Tongue (tissue), 3 donors: ENCODE measurements at places on chromosomes 4 and X. TPM values are rescaled to one million over a fixed set of nuclear protein-coding genes. Genes with fewer than 3 reads are reported as not detected.

GRCh38 chr4:8701126-8702019 is 108.8 kb downstream of the CPZ start:
- DNase-seq = no peak

DNA sequence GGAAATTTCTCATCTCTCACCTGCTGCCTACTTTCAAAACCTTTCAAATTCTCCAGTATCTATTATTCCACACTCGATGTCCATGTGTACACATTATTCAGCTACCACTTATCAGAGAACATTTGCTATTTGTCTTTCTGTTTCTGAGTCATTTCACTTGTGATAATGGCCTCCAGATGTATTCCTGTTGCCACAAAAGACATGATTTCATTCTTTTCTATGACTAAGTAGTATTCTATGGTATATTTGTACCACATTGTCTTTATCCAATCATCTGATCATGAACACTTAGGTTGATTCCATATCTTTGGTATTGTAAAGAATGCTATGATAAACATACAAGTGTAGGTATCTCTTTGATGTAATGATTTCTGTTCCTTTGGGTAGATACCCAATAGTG is 310.1 kb upstream of the SPOCK3 start:
- no peak for DNase-seq

The GLOD5 gene
- total RNA-seq = not detected

The KLHL4 gene
- 3.9 TPM for total RNA-seq

The GAGE10 gene
- not detected for total RNA-seq

DNA sequence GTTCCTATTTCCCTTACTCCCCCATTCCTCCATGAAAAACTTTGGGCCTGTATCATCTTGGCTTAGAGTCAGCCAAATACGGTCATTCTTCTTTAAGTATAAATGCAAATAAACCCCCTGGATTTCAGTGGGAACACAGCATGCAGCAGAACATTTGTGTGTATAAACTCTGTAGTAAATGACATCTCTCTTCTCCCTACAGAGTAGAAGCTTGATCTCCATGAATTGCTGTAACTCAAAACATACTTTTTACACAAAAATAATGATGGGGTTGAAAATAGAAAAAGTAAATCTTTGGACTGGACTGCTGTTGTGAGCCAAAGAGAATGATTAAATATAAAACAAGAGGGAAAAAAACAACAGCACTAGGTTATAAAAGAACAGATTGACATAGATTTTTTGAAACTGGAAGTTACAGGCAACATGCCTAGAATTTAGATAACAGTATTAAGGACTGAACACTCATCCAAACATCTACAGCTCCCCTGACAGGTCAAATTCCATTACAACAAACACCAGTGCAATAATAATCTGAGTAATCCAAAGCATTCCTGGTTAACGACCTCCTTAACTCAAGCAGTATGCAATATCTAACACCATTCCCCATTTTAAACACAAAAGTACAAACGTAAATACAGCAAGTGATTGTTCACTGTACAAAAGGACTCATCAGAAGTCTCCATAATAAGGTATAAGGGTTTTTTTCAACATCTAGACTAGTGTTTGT is 30.7 kb downstream of the TSPAN5 start:
- DNase-seq = peak; percentile 59

GRCh38 chr4:59060895-59061294 is 1950.7 kb upstream of the IGFBP7 start:
- DNase-seq = no peak

DNA sequence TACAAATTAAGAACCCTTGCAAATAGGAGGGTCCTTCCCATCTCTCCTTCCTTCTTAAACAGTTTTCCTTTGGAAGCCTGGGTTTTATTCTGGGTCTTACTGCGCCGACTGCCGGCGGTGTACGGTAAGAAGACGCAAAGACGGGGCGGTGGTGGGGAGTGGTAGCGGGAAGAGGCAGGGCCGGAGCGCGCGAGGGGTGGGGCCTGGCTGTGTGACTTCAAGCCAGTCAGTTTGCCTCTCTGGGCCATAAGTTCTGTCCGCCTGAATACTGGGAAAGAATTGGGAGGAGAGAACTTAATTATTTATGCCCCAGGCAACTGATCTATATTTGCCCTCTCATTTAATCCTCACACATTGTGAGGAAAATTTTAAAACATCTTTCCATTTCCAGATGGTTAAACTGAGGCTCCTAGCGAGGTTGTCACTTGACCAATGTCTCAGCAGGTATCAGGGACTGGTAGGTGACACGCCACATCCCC is 726 bp upstream of the KANTR start:
- peak; percentile 83 for DNase-seq

The XKRX gene
- total RNA-seq = 1.0 TPM

DNA sequence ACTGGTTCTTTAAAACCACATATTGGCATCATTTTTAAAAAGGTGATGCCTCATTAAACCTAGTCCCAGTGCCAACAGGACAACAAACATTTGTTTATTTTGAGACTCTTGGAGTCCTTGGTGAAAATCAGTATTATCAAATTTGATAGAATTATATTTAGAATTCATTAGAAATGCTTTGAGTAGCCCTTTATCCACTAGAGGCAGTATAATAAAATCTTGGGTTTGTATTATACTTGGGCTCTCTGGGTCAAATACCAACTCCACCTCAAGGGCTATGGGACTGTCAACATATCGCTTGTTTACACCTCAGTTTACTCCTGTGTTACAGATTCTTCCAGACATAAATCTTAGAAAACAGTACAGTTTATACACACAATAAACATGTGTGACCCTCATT is 335.7 kb upstream of the FSTL5 start:
- no peak for DNase-seq

The NHSL2 gene
- 10.2 TPM for total RNA-seq

DNA sequence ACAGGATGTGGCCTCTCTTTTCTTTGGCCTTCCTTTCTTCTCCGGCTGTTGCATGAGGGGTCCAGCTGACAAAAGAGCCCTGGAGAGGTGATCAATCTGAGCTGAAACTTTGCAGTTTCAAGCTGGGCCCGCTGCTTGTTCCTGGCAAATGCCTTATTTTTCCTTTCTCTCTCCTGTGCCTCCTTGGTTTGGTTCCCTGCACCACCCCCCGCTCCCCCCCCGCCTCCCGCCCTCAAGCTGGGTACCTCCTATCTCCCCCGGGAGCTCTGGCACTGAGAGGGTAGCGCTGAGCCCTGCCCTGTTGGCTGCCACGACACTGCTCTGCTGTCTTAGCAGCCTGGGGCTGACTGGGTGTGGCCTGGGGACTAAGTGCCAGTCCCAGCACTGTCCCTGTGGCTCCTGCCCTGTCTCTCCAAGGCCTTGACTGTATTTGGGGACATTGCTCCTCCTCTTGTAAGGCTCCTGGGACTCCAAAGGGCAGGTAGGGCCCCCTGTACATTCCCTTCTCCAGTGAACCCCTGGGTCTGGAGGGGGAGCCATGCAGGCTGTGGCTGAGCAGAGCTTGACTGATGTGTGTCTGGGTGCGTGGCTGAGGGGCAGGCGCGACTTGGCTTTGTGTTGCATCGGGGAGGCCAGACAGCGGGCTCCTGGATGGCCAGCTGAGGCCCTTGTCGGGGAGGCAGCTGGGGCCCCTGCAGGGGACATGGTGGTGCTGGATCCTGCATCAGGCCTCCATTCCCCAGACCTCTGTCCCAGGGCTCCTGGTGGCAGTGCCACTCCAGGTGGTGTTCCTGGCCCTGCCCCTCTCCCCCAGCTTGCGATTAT is 1.1 kb downstream of the PLXNA3 start:
- DNase-seq = peak; percentile 36

The UGT2B17 gene
- total RNA-seq = not detected

The GSX2 gene
- total RNA-seq = not detected

- DNase-seq = no peak
These were observed 20.8 kb downstream of the USO1 start for GRCh38 chr4:75745161-75745560.

DNA sequence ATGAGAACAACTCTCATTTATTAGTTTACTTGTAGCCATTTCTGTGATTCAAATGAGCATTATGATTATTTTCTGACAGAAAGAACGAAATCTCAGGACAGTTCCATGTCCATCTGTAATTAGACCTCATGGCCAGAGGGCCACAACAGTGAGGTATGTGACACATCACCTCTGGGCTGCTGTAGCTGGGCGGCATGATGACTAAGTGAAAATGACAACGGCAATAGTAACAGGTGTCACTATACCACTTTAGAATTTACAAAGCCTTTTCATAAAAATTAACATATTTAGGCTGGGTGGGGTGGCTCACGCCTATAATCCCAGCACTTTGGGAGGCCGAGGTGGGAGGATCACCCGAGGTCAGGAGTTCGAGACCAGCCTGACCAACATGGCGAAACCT is 252.6 kb downstream of the CBR4 start:
- DNase-seq = no peak

DNA sequence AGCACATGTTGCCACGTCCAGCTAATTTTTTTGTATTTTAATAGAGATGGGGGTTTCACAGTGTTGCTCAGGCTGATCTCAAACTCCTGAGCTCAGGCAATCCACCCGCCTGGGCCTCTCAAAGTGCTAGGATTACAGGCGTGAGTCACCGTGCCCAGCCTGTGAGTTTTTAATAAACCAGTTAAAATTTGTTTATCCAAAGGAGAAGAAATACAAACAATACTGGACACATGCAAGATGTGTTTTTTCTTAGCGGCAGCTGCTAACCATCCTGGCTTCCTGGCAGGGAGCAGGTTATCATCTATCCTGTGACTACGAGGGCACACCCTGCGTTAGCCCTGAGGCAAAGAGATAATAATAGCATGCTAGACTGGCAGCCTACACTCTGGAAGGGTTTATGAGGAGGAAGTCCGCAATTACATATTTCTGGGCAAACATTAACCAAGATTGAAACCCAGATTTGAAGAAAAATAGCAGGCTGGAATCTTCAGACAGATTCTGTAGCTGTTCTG is 191.4 kb downstream of the SPRY1 start:
- DNase-seq = peak; percentile 62

- DNase-seq = no peak
These were observed 124.0 kb upstream of the STIM2 start for GRCh38 chr4:26736621-26737020.

- DNase-seq = peak; percentile 16
These were observed 83.0 kb upstream of the IL13RA1 start for GRCh38 chrX:118644378-118644777.

The APOO gene
- 17.0 TPM for total RNA-seq

- no peak for DNase-seq
These were observed 949.0 kb downstream of the C4orf33 start for GRCh38 chr4:130044788-130045531.

DNA sequence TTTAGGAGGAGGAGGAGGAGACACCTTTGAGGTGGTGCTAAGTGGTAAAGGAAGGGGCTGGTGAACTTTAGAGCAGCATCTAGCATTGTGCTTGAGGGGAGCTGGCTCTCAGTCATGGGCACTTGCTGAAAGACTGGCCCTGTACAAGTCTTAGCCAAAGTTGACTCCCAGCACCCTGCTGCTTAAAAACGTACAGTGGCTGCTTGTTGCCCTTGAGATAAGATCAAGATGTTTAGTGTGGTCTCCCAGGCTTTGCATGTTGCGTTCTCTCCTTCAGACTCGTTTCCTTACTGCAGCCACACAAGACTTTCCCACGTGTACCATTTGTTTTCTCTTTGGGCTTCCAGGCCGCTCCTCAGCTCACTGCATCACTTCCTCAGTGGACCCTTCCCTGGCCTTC is 1.8 kb downstream of the MED28 start:
- no peak for DNase-seq

The AKAP4 gene
- total RNA-seq = 0.10 TPM

DNA sequence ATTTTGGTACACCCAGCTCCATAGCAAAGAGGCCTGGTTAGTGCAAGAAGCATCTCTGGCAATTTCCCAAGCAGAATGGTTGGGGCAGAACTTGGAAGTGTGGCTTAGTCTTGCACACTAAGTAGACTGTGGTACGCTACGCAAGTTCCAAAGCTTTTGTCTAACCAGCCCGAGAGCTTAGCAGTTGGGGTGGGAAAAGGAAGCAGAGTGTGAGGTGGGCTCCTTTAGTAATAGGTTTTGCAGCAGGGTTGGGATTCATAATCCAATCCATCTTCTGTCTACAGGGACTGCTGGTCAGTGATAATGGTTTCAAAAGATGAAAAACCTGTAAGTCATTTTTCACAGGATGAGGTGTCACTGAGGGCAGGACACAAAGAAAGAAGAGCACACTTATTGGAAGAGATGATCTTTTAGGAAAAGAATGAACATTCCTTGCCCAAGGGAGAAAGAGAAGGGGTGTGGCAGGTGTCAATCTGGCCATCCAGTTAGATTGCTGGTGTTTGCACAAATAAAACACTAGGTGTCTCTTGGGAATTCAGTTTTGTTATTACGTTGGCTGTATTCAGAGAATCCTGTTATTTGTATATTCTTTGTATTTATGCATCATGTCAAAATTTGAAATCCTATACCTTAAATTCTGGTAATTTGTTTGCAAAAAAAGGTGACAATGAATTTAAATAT is 244.3 kb downstream of the GPAT3 start:
- DNase-seq = no peak

The RTL5 gene
- 7.3 TPM for total RNA-seq

DNA sequence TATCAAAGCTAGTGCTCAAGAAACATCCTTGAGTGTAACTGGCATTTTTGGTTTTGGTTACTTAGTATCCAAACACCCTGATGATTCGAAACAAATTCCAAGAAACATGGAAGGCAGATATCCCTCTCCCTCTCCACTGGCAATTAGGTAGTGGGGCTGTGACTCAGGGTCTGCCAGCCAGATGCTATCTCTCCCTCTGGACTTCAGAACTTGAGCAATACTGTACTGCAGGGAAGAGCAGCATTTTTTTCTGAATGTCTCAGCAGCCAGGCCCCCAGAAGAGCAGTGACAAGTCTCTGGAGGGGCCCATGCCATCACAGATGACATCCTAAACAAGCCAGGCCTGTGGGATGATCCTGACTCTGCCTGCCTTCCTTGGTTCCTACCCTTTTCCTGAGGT is 37.3 kb upstream of the BCORL1 start:
- DNase-seq = no peak

The GAGE12E gene
- not detected for total RNA-seq

The CT83 gene
- total RNA-seq = not detected

The DCAF12L2 gene
- total RNA-seq = 12.2 TPM

- DNase-seq = peak; percentile 54
These were observed 411.5 kb upstream of the FTHL17 start for GRCh38 chrX:31483336-31483735.

The EPGN gene
- not detected for total RNA-seq

The ABLIM2 gene
- total RNA-seq = 44.2 TPM
